ENCODE measurements at places on chromosomes 5 and 9. TPM values are rescaled to one million over a fixed set of nuclear protein-coding genes. Genes with fewer than 3 reads are reported as not detected.

DNA sequence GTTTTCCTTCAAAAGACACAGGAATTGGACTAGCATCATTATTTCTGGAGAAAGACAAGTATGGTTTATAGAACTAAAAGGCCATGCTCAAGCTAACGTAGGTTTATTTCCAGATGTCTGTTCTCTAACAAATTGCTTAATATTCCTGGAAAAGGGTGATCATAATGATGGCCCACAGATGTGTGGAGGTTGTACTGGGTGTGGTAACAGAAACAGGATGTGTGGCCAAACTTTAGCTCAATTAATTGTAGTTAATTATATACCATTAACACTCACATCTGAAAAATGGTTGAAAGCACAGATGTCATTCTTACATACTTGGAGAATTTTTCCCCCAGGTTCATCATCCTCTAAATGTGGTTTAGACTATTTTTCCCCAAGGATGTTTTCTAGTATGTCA, 292.7 kb upstream of the RASA1 start:
- DNase-seq, result no peak

DNA sequence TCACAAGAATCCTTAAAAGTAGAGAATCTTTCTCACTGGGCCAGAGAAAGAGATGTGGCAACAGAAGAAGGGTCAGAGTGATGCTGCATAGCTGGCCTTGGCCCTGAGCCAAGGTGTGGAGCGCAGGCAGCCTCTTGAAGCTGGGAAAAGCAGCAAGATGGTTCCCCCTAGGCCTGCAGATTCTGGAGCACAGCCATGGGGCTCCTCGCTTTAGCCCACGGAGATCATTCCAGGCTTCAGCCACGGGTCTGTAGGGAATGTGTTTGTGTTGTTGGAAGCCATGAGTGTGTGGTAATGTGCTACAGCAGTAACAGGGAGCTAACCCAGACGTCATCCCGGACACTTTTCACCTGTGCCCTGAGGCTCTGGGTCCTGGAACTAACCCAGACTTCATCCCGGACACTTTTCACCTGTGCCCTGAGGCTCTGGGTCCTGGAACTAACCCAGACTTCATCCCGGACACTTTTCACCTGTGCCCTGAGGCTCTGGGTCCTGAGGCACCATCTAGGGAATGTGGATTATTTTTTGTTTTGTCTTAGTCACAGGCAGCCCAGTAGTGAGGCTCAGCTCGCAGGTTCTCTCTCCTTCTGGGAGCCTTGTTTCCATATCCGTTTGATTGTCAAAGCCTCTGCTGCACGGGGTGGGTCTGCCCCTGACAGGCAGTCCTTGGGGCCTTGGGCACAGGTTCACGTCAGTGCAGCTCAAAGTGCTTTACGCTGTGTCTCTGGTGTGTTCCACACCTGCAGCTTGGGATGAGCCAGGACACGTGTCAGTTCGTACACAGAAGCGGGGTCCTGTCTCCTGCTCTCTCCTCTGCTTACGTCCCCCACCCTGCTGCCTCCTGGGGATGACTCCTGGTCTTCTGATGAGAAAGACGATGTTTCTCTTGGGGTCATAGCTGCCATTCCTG, 56.3 kb upstream of the EXOC3 start:
- DNase-seq, result no peak

Gene GAS1
- total RNA-seq, result not detected

Gene GRIN3A
- total RNA-seq, result not detected

All from activated CD8-positive, alpha-beta T cell treated with anti-CD3 and anti-CD28 coated beads, Interleukin-2, amount 10 ng/mL, durations not matched to agents 7 days and 5 days (primary cell).